ENCODE measurements at places on chromosomes 4 and X.
A peak's percentile ranks its signal among the peaks of the same experiment; 100 is the strongest.

GRCh38 chr4:42385516-42385915 lies 11.8 kb upstream of the SHISA3 start:
- no peaks in the 10 kb centered on the region for H3K36me3 ChIP-seq
- no peak overlapping the region for H3K4me3 ChIP-seq
- H3K27ac ChIP-seq: no peak overlapping the region
- H3K27me3 ChIP-seq: no peaks in the 10 kb centered on the region

GRCh38 chrX:116272322-116272721 lies 101.8 kb downstream of the AGTR2 start:
- no peaks in the 10 kb centered on the region for H3K27me3 ChIP-seq
- no peak overlapping the region for H3K4me3 ChIP-seq
- H3K4me1 ChIP-seq: no peaks in the 10 kb centered on the region
- no peak for DNase-seq

- no peak for DNase-seq
- no peaks in the 10 kb centered on the region for H3K36me3 ChIP-seq
- no peak overlapping the region for H3K27ac ChIP-seq
- no peak overlapping the region for H3K4me3 ChIP-seq
- H3K4me1 ChIP-seq: peaks cover 9% of the 10 kb centered on the region
- no peaks in the 10 kb centered on the region for H3K27me3 ChIP-seq
These were observed 69.4 kb downstream of the TBC1D9 start for GRCh38 chr4:140686796-140687195.

DNA sequence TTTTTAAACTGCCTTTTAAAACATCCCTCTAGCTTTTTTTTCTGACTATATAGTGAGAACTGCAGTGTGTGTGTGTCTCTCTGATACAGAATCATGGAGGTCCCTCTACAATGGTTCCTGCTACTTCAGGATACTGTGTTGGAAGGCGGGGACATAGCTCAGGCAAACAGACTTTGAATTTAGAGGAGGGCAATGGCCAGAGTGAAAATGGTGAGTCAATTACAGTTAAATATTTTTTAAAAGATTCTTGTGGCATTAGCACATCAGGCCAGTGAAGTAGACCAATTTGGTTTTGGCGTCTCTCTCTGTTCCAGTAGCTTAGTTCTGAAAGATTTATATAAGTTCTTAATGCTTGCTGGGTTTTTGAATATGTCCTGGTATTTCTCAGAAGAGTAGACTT lies 47.1 kb downstream of the ALG13 start:
- no peak overlapping the region for H3K4me3 ChIP-seq
- H3K27me3 ChIP-seq: no peaks in the 10 kb centered on the region
- H3K36me3 ChIP-seq: peaks cover 12% of the 10 kb centered on the region
- H3K4me1 ChIP-seq: no peaks in the 10 kb centered on the region

DNA sequence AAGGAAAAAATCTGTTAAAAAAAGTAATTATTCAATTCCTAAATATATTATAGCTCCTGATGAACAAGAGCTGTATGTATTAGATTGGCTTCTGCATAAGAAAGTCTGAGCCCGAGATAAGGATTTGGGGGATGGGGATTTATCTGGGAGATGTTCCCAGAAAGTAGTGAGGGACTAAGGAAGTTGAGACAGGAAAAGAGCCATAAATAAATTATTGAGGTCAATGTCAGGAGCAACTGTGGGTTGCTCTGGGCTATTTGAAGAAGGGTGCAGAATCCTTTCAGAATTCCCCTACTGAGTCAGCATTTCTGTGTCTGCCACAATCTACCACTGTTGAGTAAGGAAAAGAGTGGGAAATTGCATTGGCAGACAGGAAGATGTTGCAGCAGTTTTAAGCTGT lies 3.1 kb upstream of the TDO2 start:
- no peak overlapping the region for H3K27ac ChIP-seq
- H3K4me3 ChIP-seq: no peak overlapping the region
- no peak for DNase-seq
- H3K4me1 ChIP-seq: no peaks in the 10 kb centered on the region
- no peaks in the 10 kb centered on the region for H3K36me3 ChIP-seq
- H3K27me3 ChIP-seq: no peaks in the 10 kb centered on the region

DNA sequence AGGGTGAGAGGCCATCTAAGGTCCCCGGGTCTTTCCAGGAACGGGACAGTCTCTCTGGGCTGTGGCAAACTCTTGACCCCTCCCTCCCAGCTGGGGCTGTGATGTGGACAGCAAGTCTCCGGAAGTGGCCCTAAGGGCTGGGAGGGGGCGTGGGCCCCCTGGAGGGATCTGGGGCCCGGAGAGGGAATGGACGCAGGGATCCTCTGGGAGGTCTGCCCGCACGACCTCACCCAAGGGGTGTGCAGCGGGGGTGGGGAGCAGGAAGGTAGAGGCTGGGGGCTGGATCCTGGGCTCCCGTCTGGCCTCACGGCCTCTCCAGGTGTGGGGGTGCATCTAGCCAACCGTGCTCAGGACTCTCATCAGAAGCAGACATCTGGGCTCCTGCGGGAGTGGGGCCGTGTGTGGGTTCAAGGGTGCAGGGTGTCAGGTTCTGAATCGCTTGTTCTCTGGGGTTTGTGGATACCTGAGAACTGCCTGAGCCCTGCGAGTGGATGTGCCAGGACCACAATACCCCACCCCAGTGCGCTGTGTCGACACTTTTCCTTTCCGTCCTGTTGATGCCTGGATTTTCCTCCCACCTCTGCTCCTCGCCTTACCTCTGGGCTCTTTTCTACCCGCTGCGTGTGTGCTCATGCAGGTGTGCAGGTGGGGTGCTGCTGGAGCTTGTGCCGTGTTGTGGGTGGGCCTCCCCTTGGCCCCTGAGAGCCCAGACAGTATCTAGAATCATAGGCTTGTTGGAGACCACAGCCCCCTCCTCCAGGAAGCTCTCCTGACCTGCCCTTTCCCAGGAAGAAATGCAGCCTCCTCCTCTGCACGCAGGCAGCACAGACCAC lies 915 bp downstream of the CPZ start:
- peak overlapping the region; percentile 34 for H3K4me3 ChIP-seq
- H3K4me1 ChIP-seq: peaks cover 26% of the 10 kb centered on the region
- no peak for DNase-seq
- H3K27me3 ChIP-seq: peaks cover 55% of the 10 kb centered on the region

DNA sequence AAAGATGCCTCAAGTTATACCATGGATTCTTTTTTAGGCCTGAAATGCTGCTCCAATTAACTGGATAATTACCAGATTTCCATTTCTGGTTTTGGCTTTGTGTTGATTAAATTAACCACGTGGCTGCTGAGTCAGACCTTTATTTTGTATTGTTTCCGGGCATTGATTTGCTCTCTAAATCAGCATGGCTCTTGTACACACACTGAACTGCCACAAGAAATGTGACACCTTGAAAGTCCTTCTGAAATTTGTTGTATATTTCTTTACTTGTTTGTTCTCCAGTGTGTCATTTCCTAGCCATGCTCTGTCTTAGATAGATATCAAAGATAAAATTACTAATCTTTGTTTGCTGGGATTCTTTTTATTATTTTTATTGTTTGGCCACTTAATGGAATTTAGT lies 11.7 kb downstream of the MTTP start:
- no peak overlapping the region for H3K27ac ChIP-seq
- DNase-seq: no peak
- H3K4me1 ChIP-seq: no peaks in the 10 kb centered on the region
- H3K27me3 ChIP-seq: no peaks in the 10 kb centered on the region

- H3K4me3 ChIP-seq: no peak overlapping the region
- H3K4me1 ChIP-seq: no peaks in the 10 kb centered on the region
- no peaks in the 10 kb centered on the region for H3K27me3 ChIP-seq
- no peak overlapping the region for H3K27ac ChIP-seq
- no peaks in the 10 kb centered on the region for H3K36me3 ChIP-seq
These were observed 167.6 kb downstream of the DKK2 start for GRCh38 chr4:106868381-106869035.

- peaks cover 4% of the 10 kb centered on the region for H3K4me1 ChIP-seq
- H3K27ac ChIP-seq: no peak overlapping the region
- DNase-seq: no peak
- H3K4me3 ChIP-seq: no peak overlapping the region
- peaks cover 50% of the 10 kb centered on the region for H3K36me3 ChIP-seq
- H3K27me3 ChIP-seq: no peaks in the 10 kb centered on the region
These were observed 12.3 kb downstream of the CASP3 start for GRCh38 chr4:184636897-184637296.

- no peak overlapping the region for H3K27ac ChIP-seq
- H3K4me3 ChIP-seq: no peak overlapping the region
- H3K4me1 ChIP-seq: no peaks in the 10 kb centered on the region
- no peaks in the 10 kb centered on the region for H3K27me3 ChIP-seq
- DNase-seq: no peak
These were observed 203.3 kb downstream of the ANTXR2 start for GRCh38 chr4:79869597-79870237.

- DNase-seq: no peak
- H3K36me3 ChIP-seq: no peaks in the 10 kb centered on the region
- H3K4me1 ChIP-seq: peaks cover 19% of the 10 kb centered on the region
- H3K27ac ChIP-seq: no peak overlapping the region
These were observed 42.5 kb downstream of the HTRA3 start for GRCh38 chr4:8312069-8312445.

- no peaks in the 10 kb centered on the region for H3K27me3 ChIP-seq
- H3K4me3 ChIP-seq: no peak overlapping the region
- DNase-seq: no peak
- H3K36me3 ChIP-seq: no peaks in the 10 kb centered on the region
- H3K27ac ChIP-seq: no peak overlapping the region
- no peaks in the 10 kb centered on the region for H3K4me1 ChIP-seq
These were observed 42.4 kb downstream of the MEPE start for GRCh38 chr4:87875191-87875590.

GRCh38 chr4:54097152-54097551 lies 2.8 kb upstream of the GSX2 start:
- DNase-seq: no peak
- H3K4me3 ChIP-seq: no peak overlapping the region
- H3K4me1 ChIP-seq: peaks cover 34% of the 10 kb centered on the region
- H3K27ac ChIP-seq: no peak overlapping the region

DNA sequence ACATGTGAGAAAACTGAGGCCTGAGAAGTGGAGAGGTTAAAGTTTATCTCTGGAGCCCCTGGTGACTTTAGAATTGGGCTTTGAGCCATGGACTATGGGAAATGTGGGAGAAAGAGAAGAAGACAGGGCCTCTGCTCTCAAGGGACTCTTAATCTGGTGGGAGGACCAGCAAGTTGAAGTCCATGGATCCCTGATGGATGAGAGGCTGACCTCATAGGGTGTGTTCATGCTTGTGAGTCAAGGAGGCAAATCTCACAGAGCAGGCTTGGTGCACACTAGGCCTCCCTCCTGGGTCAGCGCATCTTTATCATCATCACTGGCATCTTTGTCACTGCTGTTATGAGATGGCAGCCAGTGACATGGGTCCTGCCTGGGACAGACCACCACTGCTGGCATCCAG lies 211.9 kb downstream of the AFAP1 start:
- no peak overlapping the region for H3K4me3 ChIP-seq

DNA sequence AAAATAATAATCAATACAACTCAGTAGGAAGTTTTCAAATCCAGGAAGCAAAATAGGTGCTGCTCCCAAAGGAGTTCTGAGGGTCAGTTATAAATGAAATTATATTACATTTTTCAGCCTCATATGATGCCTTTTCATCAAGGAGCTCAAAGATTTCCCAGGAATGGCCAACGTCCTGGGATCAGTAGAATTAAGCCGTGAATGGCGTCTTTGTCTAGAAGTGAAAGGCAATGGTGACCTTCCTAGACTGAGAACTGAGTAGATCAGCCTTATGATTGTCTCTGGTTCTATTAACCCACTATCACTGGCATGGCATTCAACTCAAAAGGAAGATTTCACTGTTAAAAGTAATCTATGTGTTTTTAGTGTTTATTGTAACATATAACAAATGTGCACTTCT lies 74.4 kb downstream of the ENOX2 start:
- H3K36me3 ChIP-seq: no peaks in the 10 kb centered on the region
- H3K4me3 ChIP-seq: no peak overlapping the region
- no peaks in the 10 kb centered on the region for H3K4me1 ChIP-seq
- DNase-seq: no peak

GRCh38 chr4:74549936-74550335 lies 105.0 kb downstream of the AREG start:
- peaks cover 6% of the 10 kb centered on the region for H3K4me1 ChIP-seq
- no peak overlapping the region for H3K4me3 ChIP-seq
- no peak for DNase-seq

GRCh38 chr4:151613290-151613689 lies 147.5 kb downstream of the GATB start:
- no peak overlapping the region for H3K27ac ChIP-seq
- no peak overlapping the region for H3K4me3 ChIP-seq
- no peaks in the 10 kb centered on the region for H3K4me1 ChIP-seq

- no peak overlapping the region for H3K4me3 ChIP-seq
- no peaks in the 10 kb centered on the region for H3K27me3 ChIP-seq
- H3K36me3 ChIP-seq: no peaks in the 10 kb centered on the region
These were observed 30.4 kb downstream of the FAT1 start for GRCh38 chr4:186693159-186693815.

DNA sequence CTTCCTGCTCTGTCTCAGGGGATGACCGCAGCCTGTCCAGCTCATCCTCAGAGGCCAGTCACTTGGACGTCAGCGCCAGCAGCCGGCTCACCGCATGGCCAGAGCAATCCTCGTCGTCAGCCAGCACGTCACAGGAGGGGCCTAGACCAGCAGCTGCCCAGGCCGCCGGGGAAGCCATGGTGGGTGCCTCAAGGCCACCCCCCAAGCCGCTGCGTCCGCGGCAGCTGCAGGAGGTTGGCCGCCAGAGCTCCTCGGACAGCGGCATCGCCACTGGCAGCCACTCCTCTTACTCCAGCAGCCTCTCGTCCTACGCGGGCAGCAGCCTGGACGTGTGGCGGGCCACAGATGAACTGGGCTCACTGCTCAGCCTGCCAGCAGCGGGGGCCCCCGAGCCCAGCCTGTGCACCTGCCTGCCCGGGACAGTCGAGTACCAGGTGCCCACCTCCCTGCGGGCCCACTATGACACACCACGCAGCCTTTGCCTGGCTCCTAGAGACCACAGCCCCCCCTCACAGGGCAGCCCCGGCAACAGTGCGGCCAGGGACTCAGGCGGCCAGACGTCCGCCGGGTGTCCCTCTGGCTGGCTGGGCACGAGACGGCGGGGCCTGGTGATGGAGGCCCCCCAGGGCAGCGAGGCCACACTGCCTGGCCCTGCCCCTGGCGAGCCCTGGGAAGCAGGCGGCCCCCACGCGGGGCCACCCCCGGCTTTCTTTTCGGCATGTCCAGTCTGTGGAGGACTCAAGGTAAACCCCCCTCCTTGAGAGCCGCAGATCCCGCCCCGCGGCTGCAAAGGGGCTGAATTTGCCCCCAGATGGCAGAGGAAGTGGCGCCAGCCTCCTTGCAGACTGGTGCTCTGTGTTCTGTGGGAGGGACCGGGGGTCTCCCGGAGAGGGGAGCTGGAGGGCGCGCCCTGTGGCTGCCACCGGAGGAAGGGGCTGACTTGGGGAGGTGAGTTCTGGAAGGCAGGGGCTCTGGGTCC lies 29.9 kb downstream of the DOK7 start:
- peaks cover 70% of the 10 kb centered on the region for H3K27me3 ChIP-seq
- H3K4me3 ChIP-seq: no peak overlapping the region
- DNase-seq: no peak
- H3K27ac ChIP-seq: no peak overlapping the region
- no peaks in the 10 kb centered on the region for H3K36me3 ChIP-seq

Data from suprapubic skin (tissue), 4 donors.